Activated T-cell treated with anti-CD3 and anti-CD28 coated beads, Interleukin-2, amount 50 U/mL, for 72 hours (primary cell): ENCODE measurements at places on chromosomes 3 and 15. TPM values are rescaled to one million over a fixed set of nuclear protein-coding genes. Genes with fewer than 3 reads are reported as not detected.

Gene MYRIP
- total RNA-seq: not detected

Gene UROC1
- not detected for total RNA-seq

Gene CLRN1
- not detected for total RNA-seq

Gene KIF23
- 56.2 TPM for total RNA-seq

Gene ISLR
- not detected for total RNA-seq

Gene CPNE9
- 0.77 TPM for total RNA-seq

DNA sequence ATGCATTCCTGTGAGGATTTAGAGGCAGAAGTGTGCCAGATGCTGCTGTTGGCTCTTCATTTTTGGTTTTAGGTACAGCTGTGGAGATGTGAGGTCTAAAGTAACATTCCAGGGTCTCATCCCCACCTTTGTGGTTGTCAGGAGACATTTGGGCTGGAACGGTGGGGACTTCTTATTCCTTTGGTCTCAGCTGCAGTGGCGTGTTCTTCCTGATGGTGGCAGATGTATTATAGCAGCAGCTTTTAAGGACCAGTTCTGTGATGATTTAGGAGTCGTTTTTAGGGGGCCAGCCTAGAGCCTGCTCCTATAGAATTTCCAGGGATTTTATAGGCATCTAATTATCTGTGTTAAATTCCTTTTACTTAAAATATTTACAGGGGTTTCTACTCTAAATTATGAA lies 221.0 kb upstream of the EOMES start:
- no peaks in the 10 kb centered on the region for H3K36me3 ChIP-seq
- peak; percentile 11 for DNase-seq
- no peak overlapping the region for H3K4me3 ChIP-seq
- H3K4me1 ChIP-seq: no peaks in the 10 kb centered on the region
- H3K27me3 ChIP-seq: no peaks in the 10 kb centered on the region
- H3K27ac ChIP-seq: no peak overlapping the region

GRCh38 chr3:37526511-37526910 lies 335.2 kb upstream of the CTDSPL start:
- no peaks in the 10 kb centered on the region for H3K4me1 ChIP-seq
- H3K27me3 ChIP-seq: no peaks in the 10 kb centered on the region
- H3K36me3 ChIP-seq: no peaks in the 10 kb centered on the region
- DNase-seq: no peak

DNA sequence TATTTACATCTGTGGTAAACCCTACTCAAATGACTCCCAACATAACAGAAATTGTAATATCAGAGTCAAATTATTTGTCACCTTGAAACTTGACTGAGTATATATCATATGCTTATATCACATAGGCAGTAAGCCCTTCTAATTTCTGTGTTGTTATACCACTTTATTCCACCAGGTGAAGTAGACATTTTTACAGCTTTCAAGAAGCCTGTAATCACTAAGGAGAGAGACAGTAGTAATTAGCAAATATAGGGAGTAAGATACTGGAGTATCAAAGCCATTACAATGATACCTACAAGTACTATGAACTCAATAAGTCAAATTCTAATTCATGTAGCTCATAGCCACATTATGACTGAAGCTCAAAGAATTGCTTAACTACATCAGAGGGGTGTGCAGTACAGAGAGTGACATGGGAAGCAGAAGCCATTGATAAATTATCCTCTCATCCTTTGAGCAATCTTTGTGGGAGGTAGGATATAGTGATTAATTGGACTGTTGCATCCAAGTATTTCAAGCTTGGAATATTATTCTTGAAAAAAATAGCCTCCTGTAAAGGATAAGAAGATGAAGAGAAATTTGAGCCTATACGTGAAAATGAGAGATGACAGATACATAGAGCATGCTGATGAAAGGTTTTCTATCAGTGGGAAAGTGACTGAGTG lies 1005.9 kb downstream of the ZPLD1 start:
- H3K27me3 ChIP-seq: no peaks in the 10 kb centered on the region
- no peak overlapping the region for H3K27ac ChIP-seq
- no peaks in the 10 kb centered on the region for H3K4me1 ChIP-seq
- H3K4me3 ChIP-seq: no peak overlapping the region

GRCh38 chr3:157248590-157249422 lies 88.9 kb upstream of the CCNL1 start:
- H3K36me3 ChIP-seq: no peaks in the 10 kb centered on the region
- DNase-seq: no peak
- H3K27ac ChIP-seq: no peak overlapping the region

DNA sequence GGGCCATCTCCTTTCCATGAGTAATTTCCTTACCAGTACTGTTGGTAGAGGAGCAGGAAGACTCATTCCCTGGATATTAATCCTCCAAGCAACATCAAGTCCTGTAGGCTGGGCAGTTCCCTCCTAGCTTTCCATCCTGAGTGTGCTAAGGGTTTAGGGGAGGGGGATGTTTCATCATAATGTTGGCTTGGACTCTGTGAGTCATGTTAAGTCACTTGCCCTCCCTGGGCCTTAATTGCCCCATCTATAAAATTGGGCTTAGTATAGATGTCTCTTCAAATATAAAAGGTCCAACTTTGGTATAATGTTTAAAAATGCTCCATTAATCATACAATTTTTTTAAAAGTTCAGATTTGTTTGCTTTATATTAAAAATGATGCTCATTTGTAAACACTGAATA lies 52.7 kb downstream of the TLE3 start:
- H3K27ac ChIP-seq: no peak overlapping the region
- peaks cover 6% of the 10 kb centered on the region for H3K4me1 ChIP-seq
- H3K27me3 ChIP-seq: no peaks in the 10 kb centered on the region

GRCh38 chr3:28940994-28941393 lies 339.9 kb upstream of the RBMS3 start:
- H3K36me3 ChIP-seq: no peaks in the 10 kb centered on the region
- peaks cover 19% of the 10 kb centered on the region for H3K4me1 ChIP-seq
- H3K27me3 ChIP-seq: peaks cover 15% of the 10 kb centered on the region
- DNase-seq: no peak
- no peak overlapping the region for H3K27ac ChIP-seq

- H3K4me3 ChIP-seq: no peak overlapping the region
- DNase-seq: no peak
- no peaks in the 10 kb centered on the region for H3K36me3 ChIP-seq
- no peak overlapping the region for H3K27ac ChIP-seq
- H3K27me3 ChIP-seq: peaks cover 40% of the 10 kb centered on the region
These were observed 38.7 kb upstream of the DNAAF4 start for GRCh38 chr15:55546718-55547117.

- H3K36me3 ChIP-seq: peaks cover 14% of the 10 kb centered on the region
- H3K27ac ChIP-seq: no peak overlapping the region
- H3K4me1 ChIP-seq: peaks cover 56% of the 10 kb centered on the region
- no peaks in the 10 kb centered on the region for H3K27me3 ChIP-seq
- H3K4me3 ChIP-seq: no peak overlapping the region
These were observed 10.6 kb downstream of the UBR1 start for GRCh38 chr15:43095243-43095642.

GRCh38 chr3:16137977-16138376 lies 36.5 kb upstream of the GALNT15 start:
- H3K36me3 ChIP-seq: no peaks in the 10 kb centered on the region
- no peak overlapping the region for H3K27ac ChIP-seq
- no peaks in the 10 kb centered on the region for H3K27me3 ChIP-seq
- DNase-seq: no peak
- H3K4me1 ChIP-seq: no peaks in the 10 kb centered on the region

- no peaks in the 10 kb centered on the region for H3K36me3 ChIP-seq
- DNase-seq: no peak
- no peaks in the 10 kb centered on the region for H3K27me3 ChIP-seq
- no peak overlapping the region for H3K4me3 ChIP-seq
These were observed 56.2 kb downstream of the FHIT start for GRCh38 chr3:61194892-61195538.

DNA sequence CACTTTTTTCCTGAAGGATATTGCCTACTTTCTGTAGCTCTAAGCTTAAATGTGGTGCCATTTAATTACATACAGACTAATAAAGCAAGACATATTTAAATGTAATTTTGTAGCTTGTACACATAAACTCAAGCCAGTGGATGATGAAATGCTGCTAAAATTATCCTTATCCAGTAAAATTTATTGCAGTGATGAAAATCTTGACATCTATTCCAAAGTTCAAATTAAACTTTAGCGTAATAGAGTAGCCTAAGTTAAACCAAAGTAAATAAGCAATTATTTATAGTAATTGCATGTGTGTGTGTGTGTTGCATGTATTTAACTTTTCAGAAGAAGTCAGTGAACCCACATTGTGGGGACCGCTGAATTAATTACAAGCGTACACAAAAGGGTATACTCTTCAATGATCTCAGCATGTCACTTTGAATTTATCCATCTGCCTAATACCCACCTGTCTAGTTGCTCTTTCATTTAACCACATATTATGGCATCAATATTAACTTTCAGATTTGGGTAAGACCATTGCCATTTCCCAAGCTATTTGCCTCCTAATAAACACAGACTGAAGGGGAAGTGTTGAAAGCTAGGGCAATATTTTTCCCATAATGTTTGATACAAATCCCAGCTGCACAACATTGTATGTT lies 85.0 kb downstream of the MECOM start:
- no peak overlapping the region for H3K4me3 ChIP-seq
- no peaks in the 10 kb centered on the region for H3K36me3 ChIP-seq
- no peak for DNase-seq
- no peaks in the 10 kb centered on the region for H3K27me3 ChIP-seq
- no peak overlapping the region for H3K27ac ChIP-seq

GRCh38 chr15:40249477-40250303 lies 10.8 kb downstream of the PAK6 start:
- no peak overlapping the region for H3K4me3 ChIP-seq
- H3K27ac ChIP-seq: no peak overlapping the region
- DNase-seq: no peak
- no peaks in the 10 kb centered on the region for H3K4me1 ChIP-seq

DNA sequence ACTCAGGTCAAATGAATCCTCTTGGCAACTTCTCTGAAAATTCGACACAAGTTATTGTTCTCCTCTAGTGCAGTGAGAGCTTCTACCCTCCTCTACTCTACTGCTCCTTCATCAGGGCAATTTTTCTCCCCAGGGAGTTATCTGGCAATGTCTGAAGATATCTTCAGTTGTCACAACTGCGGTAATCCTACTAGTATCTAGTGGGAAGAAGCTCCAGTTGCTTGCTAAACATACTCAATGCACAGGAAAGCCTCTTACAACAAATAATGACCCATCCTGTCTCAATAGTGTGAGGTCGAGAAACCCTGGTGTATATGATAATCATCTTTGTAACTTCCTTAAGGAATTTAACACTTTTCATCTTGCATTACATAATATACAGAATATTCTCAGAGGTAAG lies 1147.6 kb downstream of the IGSF11 start:
- H3K36me3 ChIP-seq: no peaks in the 10 kb centered on the region
- H3K4me1 ChIP-seq: no peaks in the 10 kb centered on the region
- H3K27me3 ChIP-seq: no peaks in the 10 kb centered on the region
- H3K4me3 ChIP-seq: no peak overlapping the region
- DNase-seq: no peak
- no peak overlapping the region for H3K27ac ChIP-seq
